ENCODE measurements at places on chromosomes 3 and 15.

GRCh38 chr3:129305592-129306091, 27.0 kb downstream of the HMCES start:
- peak; percentile 18 for DNase-seq

DNA sequence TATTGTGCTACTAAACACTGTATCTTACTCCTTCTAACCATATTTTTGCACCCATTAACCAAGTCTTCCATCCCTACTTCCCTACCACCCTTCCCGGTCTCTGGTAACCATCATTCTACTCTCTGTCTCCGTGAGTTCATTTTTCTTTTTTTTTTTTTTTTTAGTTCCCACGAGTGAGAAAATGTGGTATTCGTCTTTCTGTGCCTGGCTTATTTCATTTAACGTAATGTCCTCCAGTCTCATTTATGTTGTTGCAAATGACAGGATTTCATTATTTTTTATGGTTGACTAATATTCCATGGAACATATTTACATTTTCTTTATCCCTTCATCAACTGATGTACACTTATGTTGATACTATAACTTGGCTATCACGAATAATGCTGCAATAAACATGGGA, 31.7 kb downstream of the TJP1 start:
- no peak for DNase-seq

DNA sequence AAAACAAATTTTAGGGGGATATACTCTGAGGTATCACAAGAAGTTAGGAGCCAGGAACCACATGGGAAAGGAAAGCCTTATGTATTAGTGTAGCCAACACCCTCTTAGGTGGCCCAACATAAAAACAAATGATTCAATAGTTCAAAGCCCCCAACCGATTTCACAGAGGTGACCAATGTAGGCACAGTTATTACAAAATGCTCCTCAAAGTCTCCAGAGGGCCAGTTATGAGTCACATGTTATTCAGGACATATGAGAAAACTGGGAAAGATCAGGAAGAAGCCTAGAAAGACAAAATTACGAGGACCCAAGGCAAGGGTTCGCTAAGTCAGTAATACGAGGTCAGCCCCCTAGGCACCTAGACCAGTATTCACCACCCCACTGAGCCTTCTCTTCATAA, 29.9 kb upstream of the FBN1 start:
- DNase-seq, result no peak

- no peak for DNase-seq
Observed at GRCh38 chr15:24269166-24269571, 406.4 kb upstream of the NPAP1 start.

DNA sequence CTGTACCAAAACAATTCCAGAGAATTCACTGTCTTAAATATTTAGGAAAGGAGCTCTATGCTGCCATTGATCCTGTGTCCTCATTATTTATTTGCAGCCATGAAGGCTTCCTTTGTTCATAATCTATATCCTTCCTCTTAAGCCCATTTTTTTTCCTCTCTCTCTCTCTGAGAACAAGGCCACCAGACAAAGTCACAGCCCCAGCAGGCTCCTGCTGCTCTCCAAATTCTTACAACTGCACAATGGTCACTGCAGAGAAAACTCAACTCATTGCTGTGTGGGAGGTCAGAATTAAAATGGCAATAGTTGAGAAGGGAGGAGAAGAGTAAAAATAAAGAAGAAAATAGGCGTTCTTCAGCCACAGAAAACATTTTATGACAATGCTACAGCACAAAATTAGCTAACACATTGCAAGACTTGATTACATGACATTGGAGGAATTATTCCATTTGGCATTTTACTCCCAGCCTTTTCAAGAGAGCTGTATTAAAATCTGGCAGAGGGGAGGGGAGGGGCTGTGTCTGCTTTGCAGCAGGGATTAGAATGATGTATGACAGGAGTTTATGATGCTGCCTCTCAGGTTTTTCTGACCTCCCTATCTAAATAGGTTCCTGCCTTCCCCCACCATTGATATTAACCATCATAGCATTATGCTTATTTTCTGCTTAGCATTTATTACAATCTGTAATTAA, 399.7 kb upstream of the THBS1 start:
- no peak for DNase-seq

DNA sequence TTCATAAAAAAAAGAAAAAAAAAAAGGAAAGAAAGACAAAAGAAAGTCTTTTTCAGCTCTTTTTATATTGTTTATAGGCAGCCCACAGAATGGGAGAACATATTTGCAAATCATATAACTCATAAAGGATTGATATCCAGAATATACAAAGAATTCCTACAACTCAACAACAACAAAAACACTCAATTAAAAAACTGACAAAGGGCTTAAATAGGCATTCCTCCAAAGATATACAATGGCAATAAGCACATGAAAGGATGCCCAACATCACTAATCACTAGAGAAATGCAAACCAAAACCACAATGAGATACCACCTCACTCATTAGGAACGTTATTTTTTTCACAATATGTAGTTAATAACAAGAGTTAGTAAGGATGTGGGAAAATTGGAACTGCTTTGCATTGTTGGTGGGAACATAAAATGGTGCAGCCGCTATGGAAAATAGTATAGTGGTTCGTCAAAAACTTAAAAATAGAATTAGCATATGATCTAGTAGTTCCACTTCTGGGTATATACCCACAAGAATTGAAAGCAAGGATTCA, 54.2 kb upstream of the CMTM8 start:
- DNase-seq, result no peak
